ENCODE measurements at places on chromosomes 16 and 17. TPM values are rescaled to one million over a fixed set of nuclear protein-coding genes. Genes with fewer than 3 reads are reported as not detected.

The SHCBP1 gene
- 5.6 TPM for total RNA-seq

The CBFB gene
- 209 TPM for total RNA-seq

The RAB11FIP4 gene
- 0.19 TPM for total RNA-seq

The ARL5C gene
- not detected for total RNA-seq

The CCL18 gene
- total RNA-seq = not detected

The AKAP1 gene
- total RNA-seq = 11.0 TPM

The FAM171A2 gene
- 4.8 TPM for total RNA-seq

The MYH8 gene
- not detected for total RNA-seq

The HID1 gene
- total RNA-seq = 1.4 TPM

The TNK1 gene
- under 0.01 TPM for total RNA-seq

Measured in regular cardiac myocyte (primary cell).